ENCODE measurements at places on chromosomes 3 and 15.

DNA sequence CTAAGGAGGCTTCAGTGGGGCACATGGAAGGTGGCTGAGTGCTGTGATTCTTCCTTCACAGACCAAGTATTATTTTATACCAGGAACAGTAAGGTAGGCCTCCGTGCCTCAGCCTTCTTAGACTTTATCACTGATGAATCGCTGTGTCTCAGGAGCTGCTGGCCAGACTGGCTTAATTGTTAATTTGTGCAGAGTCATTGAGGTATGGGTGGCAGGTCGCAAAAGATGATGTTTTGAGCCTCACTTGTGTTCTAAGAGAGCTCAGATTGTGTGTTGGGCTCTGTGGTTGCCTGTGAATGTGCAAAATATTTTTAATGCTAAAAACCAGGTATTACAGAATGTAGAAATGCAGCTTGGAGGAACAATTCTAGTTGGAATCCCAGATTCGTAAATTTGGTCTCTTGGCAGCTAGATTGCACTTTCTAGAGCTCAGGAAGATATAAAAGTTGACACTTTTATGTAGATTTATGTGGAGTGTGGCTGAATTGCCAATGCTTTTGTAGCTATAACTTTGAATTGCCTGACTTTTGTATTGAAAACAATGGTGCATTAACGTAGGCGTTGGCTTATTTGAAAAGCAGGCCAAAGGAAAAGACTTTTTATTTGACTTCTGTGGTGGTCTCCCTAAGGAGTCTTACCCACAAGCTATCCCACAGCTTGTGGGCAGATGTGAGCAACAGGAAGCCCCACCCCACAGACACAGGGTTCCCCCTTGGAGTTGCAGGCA is 53.4 kb downstream of the LARS2 start:
- DNase-seq: no peak

GRCh38 chr3:181454451-181455027 is 257.2 kb upstream of the SOX2 start:
- DNase-seq: no peak

DNA sequence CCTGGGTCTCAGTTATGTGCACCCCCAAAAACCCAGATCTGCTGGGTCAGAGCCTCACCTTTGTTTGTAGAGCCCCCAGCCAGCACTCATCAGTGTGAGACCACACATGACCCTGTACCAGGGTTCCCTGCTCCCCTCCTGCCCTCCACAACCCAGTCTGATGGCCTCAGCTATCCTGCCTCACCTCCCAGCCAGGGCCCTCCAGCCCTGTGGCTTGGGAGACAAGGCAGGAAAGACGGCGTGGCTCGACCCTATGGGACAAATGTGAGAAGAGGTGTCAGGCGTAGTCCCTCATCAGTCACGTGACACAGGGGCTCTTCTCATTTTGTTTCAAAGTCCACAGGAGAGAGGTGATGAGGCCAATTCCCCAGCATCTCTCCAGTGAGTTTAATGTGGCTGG is 28.3 kb upstream of the PRR23E start:
- DNase-seq: no peak

DNA sequence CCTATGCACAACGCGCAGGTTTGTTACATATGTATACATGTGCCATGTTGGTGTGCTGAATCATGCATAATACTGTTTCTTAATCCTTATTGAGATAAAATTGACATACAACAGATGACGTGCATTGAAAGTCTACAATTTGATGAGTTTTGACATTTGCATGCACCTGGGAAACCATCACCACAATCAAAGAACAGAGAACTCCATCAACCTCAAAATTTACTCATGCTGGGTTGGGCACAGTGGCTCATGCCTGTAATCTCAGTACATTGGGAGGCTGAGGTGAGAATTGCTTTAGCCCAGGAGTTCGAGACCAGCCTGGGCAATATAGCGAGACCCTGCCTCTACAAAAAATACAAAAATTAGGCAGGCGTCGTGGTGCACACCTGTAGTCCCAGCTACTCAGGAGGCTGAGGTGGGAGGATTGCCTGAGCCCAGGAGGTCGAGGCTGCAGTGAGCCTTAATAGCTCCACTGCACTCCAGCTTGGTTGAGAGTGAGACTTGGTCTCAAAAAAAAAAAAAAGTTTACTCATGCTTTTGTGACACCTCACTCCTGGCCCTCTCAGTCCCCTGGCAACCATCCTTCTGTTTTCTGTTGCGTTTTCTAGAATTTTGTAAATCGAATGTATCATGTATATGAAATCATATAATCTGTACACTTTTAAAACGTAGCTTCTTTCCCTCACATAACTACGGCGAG is 56.6 kb downstream of the BHLHE40 start:
- no peak for DNase-seq

DNA sequence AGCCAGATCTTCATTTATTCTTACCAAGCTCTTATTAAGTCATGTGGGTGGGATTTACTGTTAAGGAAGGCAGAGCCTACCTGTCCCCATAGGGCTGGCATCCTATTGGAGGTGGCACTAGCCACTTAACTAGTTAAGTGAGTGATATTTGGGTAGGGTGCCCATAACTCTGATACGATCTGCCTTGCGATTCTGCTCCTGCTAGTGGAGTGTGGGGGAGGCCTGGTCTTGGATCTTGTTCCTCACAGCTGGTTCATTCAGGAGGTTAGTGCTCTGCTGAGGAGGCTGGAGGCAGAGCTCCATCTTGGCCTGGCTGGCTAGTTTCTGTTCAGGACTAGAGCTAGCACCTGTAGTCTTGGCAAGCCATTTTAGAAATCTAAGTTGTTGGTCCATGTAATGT is 9.3 kb downstream of the BAHD1 start:
- no peak for DNase-seq

GRCh38 chr3:152729906-152730305 is 105.0 kb upstream of the P2RY1 start:
- no peak for DNase-seq

DNA sequence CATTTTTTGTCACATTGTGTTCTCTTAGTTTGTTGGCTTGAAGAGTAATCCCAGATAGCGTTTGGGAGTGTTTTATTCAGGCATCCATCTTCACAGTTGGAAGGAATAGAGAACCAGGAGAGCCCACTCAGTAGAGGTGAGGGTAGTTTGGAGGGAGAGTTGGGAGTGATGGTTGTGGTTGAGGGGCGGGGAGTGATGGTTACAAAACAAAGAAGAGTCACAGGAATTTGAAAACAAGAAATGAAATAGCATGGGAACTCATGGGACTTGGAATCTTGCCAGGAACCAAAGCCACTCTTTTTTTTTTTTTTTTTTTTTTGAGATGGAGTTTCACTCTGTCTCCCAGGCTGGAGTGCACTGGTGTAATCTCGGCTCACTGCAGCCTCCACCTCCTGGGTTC is 36.3 kb downstream of the DUT start:
- DNase-seq: no peak

GRCh38 chr3:66808891-66809594 is 189.1 kb upstream of the KBTBD8 start:
- no peak for DNase-seq

GRCh38 chr3:58170376-58170775 is 40.4 kb downstream of the DNASE1L3 start:
- no peak for DNase-seq

GRCh38 chr15:63994073-63994600 is 52.1 kb downstream of the DAPK2 start:
- DNase-seq: no peak

GRCh38 chr15:78866803-78867202 is 5.9 kb upstream of the MORF4L1 start:
- DNase-seq: no peak

- DNase-seq: no peak
These were observed 92.1 kb downstream of the XRN1 start for GRCh38 chr3:142355692-142356091.

GRCh38 chr3:71041371-71041770 is 542.2 kb downstream of the FOXP1 start:
- no peak for DNase-seq

GRCh38 chr3:166554023-166554422 is 716.8 kb upstream of the BCHE start:
- DNase-seq: no peak

DNA sequence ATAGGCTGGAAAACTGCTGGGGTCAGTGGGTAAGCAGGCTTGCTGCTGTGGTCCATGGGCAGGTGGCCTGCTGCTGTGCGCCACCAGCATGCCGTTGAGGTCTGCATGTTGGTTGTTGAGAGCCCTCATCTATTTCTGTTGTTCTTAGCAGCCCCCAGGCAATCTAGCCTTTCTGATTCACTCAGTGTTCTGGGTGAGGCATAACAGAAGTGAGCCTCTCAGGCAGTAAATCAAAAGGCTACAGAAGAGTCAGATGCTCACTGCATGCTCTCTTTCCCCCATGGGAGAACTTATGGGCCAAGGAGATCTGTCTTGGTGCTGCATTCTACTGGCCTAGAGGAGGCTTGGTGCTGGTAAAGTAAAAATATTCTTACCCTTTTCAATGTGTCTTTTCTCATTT is 67.8 kb upstream of the ATP10A start:
- no peak for DNase-seq
